NCI-H2081 treated with DMSO at 0.1 percent for 48 hours (cell line): ENCODE measurements at places on chromosomes 3 and 15.

DNA sequence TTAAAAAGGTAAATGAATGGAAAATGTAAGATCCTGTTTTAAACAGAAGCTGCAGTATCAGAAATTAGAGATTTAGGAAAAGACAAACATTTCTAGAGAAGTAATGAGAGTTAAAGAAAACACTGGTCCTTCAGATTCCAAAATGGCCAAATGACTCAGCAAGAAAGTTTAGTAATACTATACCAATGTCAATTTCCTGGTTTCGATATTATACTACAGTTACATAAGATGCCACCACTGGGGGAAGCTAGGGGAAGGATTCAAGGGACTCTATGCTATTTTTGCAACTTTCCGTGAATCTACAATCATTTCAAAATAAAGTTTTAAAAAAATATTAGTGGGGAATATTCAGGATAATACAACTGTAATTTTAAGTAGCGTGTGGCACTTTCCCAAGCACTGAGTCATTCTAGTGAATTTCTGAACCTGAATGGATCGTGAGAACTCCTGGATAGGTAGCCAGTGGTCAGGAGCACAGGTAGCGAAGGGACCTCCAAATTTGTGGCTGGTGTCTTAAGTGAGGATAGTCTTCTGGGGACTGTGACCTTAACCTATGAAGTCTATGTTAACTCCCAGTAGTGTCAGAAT lies 37.6 kb downstream of the TMCC1 start:
- DNase-seq = no peak

DNA sequence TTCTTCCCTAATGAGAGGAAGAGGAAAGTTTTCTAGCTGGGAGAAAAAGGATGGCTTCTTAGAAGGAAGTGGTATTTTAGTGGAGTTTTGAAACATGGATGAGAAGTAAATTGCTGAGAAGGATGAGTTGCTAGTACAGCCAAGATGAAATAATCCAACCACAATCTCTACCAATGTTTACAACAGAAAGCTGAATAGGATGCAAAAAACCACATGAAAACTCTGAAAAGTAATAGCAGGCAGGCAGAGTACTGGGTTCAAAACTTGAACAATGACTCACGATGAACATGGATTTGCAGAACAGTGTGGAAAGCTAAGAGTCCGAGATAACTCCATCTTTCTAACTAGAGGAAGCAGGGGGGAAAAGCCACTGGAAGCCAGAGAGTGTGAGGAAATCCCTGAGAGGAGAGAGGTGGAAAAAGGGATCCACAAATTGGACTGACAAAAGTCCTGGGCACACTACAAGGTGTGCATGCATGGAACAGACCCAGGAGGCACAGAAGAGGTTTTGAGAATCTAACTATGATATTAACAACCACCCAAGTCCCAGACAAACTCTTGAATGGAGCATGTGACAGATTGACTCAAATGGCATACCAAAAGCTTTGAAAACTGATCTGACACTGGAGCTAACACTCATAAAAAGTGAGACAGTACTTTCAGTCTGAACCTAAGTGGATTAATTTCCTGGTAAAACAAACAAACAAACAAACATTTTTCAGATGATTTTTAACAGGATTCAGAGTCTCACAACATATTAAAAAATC lies 76.7 kb downstream of the ST6GAL1 start:
- DNase-seq = no peak

DNA sequence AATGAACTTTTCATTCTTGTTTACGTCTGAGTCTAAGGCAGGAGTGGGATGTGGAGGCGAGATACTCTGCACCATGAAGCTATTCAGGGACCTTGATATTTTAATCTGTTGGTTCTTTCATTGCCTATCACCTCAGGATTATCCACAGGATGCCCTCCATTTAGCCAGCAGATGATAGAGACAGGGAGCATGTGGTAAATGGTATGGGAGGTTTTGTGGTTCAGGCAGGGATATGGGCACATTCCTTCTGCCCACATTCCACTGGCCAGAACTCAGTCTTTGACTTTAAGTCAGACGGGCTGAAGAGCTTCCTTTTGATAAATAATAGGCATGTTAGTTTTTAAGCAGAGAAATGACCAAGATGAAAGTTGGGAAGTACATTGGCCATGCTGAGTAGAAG lies 548.0 kb upstream of the CCDC54 start:
- DNase-seq = no peak

DNA sequence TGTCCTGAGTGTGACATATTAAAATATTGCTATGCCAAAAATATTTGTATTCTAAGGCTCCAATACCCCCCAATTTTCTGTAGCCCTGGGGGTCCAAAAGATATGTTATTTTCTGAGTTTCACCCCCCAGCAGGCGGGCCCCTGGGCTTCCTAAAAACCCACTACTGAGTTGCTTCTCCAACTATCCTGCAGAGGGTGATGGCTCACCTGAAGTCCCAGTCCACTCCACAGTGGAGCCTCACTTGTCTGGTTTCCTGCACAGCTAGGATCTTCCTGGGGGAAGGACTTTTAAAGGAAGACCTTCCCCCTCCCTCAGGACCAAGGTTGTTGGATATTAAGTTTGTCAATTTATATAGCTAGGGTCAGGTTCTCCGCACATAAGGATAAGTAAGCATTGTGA lies 1181.4 kb downstream of the ROBO2 start:
- DNase-seq = no peak

DNA sequence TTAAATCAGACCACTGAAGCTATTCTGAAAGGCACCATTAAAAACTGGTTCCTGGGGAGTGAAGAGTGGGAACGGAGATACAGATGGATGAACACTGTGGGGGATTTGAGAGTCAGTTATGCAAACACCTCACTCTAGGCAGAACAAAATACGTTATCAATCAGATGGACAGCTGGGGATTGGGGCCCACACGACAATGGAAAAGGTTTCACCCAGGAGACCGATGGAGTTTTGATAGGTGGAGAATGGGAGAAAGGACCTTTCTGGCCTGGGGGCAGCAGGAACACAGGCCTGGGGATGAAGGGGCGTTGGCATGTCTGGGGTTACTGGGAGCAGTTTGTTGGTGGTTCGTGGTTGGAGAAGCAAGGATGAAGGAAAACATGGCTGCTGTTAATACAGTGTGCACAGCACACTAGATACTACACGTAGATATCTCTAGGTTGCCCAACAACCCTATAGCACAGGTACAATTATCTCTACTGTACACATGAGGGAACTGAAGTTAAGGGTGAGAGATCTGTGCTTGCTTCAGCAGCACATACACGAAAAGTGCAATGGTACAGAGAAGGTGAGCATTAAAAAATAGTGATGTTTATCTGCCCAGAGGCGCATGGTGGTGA lies 16.5 kb downstream of the ST6GAL1 start:
- no peak for DNase-seq

DNA sequence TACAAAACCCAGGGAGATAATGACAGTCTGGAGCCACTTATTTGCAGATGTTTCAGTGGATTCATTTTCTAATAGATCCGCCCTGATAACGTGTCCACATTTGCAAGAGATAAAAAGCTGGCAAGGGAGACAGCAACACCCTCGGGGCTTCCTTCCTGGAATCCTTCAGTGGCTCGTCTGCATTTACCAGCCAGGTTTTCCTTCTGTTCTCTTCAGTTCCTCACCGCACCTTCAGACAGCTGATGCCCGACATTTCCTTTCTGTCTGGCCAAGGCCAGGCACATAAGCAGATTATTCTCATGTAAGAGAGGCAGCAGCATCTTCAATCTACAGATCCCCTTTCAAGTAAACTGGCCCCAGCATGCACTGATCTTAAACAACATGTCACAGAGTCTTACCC lies 56.2 kb upstream of the SPATA12 start:
- no peak for DNase-seq
